ENCODE measurements at places on chromosomes 2 and 18.

- DNase-seq: no peak
These were observed 26.9 kb upstream of the KCNG2 start for GRCh38 chr18:79770826-79771225.

DNA sequence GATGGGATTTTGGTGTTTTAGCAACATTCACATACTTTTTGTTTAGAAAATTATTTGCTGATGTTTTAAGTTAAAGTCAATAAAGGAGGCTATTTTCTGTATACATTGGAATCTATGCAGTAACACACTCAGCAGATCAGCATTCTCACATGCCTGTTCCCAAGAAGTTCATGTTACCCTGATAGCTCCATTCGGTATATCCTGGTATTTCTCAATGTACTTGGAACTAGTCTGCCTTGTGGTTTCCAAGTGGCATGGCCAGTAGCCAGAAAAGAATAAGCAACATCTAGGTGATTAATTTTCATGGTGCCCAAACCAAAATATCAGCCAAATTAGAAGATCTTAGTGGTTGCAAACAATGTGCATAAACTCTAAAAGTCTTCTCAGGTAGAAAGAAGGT, 5.2 kb upstream of the NCAPH start:
- no peak for DNase-seq

DNA sequence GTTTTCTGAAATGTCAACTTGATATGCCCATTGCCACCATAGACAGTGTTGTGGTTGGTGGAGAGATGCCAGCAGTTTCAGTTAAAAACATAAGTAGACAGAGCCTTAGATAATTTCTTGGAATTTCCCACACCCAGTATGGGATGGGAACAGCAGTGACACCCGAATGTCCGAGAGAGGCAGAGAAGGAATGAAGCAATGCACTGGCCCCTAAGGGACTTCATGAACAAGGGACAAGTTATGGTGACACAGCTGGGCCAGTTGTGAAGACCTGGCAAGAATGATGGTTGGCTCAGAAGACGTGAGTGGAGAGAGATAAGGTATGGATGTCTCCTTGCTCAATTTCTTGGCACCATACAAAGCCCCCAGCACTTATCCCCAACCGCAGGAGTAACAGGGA, 165.2 kb upstream of the APCDD1 start:
- DNase-seq: no peak

DNA sequence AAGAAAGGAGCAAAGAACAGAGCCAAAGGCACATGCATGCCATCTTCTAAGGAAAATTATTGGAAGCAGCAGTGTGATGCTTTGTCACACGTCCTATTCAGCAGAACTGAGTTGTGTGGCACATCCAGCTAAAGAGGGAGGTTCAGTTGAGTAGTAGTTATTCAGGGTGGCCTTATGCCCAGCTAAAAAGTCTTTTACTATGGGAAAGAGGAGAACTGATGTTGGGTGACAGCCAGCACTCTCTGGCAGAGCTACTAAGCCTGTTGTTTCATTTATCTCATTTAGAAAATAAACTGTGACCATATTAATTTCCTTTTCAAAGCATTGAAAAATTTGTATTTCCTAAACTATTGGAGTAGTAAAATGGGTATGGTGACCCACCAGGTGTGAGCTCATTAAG, 18.5 kb downstream of the ITGA6 start:
- no peak for DNase-seq

DNA sequence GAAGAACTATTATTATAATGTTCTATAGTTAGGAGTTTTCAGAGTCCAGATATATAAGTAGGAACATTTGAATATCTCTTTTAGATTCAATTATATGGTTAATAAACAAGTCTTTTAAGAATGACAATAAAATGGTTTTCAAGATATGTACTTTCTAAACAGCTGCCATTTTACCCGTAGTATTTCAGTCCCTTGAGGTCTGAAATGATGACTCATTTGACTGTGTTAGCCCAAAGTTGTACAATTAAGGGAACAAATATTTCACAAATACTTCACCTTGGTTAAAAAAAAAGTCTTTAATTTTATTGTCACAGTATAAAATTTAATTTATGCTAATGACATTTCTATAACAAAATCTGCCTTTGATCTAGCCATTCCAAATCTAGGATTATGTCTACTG, 91.6 kb upstream of the TANK start:
- DNase-seq: no peak

DNA sequence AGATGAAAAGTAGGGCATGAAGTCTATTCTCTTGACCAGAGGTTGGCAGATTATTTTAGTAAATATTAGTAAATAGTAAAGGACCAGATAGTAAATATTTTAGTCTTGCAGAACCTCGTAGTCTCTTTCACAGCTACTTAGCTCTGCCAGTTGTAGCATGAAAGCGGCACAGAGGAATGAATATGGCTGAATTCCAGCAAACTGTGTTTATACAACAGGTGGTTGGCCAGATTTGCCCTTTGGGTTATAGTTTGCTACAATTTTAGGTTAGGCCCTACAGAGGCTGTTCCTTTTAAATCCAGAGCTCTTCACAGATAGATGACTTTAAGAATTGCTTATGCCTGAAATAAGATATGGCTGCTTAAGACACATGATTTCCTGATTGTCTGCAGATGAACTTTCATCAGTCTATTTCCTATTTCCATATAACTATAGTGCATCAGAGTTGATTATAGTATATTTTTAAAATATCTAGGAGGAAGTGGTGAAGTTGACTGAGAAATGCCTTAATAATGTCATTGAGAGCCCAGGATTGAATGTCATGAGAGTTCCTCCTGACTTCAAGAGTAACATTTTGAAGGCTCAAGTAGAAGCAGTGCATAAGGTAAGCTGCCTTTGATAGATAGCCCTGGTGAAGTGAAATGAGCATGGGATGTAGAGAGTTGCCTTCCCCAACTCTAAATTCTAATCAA, 80.5 kb downstream of the TMEM185B start:
- DNase-seq: no peak

- DNase-seq: no peak
These were observed 4.3 kb downstream of the LMAN1 start for GRCh38 chr18:59354731-59355130.

GRCh38 chr2:219962801-219963200, 335.4 kb downstream of the SLC4A3 start:
- no peak for DNase-seq

DNA sequence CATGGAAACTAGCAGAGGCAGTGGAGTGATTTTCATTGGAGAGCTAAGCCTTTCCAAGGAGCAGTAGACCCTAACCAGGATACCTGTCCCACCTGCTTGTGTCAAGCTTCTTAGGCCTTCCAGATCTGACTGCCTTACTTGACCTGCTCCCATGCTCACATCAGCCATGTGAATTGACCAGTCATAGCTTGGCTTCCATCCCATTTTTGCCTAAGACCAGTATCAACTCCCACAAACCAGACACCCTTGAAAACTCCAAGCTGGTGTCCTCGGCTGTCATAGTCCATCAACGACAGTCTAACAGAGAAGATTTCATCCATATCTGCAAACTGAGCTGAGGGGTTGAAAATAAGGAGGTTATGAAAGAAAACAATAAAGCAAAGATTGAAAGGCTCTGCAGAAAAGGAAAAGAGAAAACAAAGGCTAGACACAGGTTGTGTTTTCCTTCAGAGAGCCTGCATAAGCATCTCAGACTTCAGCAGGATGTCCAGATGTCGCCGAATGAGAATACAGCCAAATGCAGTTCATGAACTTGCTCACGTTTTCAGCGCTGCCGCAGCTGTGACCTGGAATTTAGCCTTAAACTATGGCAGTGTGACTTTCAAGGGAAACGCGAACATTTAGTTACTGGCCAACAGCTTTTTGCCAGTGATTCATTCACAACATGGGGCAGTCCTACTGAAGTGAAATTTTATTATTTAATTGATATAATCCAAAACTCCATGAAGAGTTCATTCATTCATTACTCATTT, 868.1 kb upstream of the ID2 start:
- no peak for DNase-seq

DNA sequence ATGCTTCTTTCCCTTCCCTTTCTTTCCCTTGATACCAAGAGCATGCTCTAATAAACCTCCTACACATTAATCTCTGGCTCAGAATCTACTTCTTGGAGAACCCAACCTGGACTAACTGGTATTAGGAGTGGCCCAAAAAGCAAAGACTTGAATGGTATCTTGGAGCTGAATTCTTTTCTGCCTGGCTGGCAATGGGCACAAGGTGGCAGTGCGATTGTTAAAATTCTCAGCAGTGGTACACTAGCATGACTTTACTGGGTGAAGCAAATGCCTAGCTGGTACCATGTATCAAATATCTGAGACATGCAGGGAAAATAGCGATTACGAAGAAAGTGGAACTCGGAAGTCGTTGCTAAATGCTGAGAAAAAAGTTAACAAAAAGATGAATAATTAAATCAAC, 376.1 kb downstream of the XIRP2 start:
- DNase-seq: no peak

GRCh38 chr2:134943540-134943939, 24.9 kb downstream of the CCNT2 start:
- no peak for DNase-seq

DNA sequence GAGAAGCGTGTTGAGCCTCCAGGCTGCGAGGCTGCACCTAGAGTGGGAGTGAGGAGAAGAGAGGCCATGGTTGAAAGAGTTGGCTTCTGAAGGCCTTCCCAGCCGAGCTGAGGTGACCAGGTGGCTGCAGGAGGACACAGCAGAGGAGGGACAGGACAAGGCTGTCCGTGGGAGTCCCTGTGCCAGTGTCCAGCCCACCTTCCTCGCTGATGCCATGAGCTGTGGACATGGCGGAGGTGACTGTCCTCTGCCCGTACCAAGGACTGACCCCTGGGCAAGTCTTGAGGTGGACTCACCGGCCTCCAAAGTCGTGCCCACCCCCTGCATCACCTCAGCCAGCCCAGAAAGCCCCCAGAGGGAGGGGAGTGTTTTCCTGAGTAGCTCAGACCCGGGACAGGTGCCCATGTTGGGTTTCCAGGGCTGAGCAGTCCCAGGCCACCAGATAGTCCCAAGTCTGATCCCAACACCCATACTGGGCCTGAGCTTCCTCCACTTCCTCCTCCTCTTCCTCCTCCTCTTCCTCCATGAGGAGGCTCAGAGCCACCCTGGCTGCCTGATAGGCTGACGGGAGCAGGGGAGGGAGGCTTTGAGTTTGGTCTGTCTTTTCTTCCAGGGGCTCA, 43.0 kb upstream of the FOSL2 start:
- no peak for DNase-seq

GRCh38 chr2:24676493-24676892, 116.7 kb downstream of the PTRHD1 start:
- DNase-seq: no peak

DNA sequence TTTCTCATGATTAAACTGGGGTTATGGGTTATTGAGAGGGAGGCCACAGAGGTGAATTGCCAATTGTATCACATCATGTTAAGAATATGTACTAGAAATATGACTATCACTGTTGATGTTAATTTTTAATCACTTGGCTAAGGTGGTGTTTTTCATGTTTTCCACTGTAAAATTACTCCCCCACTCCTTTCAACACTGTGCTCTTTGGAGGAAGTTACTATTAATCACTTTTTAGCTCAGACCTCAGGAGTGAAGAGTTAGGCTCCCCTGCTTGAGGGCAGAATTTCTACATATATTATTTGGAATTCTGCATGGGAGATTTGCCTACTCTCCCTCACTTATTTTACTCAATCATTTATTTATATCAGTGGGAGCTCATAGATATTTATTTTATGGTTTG, 76.0 kb upstream of the OSR1 start:
- no peak for DNase-seq

DNA sequence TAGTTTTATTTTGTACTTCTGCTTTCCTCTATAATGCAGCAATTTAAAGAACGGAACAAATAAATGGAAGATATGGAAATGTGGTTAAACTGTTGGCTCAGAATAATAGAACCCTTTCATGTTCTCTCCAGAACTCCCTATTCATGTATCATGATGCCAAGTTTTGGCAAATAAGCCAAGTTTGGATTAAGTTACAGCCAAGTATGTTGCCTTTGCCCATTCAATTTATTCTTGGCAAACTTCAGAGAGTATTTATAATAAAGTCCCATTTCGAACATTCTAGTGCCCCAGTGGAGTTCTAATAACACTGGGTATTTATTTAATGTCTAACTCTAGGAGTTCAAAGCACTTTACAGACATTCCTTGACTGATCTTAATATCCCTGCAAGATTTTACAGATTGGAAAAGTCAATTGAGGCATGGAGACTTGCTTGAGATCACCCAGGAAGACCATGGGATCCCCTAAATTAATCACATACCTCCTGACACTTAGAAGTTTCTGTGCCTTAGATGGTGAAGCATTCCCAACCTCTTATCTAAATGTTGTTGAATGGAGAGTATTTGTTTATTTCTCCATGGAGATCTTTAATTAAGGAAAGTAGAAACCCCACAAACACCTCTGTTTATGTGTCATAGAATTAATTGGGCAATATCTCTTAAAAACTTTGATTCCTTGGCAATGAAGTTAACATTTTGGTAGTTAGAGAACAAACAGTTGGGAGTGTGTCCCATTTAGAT, 106.7 kb downstream of the ACKR3 start:
- DNase-seq: no peak

GRCh38 chr2:3535794-3536681, 16.7 kb upstream of the ADI1 start:
- no peak for DNase-seq

GRCh38 chr2:101993772-101994171, 2.0 kb downstream of the IL1R2 start:
- no peak for DNase-seq

- DNase-seq: no peak
These were observed 16.4 kb downstream of the RSAD2 start for GRCh38 chr2:6893876-6894482.

- DNase-seq: no peak
These were observed 59.4 kb downstream of the ADAM23 start for GRCh38 chr2:206502729-206503128.

DNA sequence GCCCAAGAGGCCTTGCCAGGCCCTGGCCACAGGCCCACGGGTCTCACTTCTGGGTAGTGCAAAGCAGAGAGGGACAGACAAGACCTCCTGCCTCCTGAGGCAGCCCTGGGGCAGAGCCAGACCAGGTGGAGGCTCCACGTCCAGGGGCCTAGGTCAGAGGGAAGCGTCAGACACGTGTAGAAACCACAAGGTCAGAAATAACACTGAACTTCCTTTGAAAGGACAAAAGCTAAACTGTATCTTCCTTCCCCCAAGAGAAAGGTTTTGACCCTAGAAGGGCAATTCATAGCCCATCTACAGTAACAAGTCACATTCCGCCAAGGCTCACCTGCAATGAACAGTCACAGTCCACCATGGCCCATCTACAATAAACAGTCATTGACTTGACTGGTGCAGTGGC, 17.9 kb downstream of the SDC1 start:
- DNase-seq: no peak

GRCh38 chr2:192940767-192941166, 746.0 kb upstream of the TMEFF2 start:
- DNase-seq: no peak

GRCh38 chr2:146826388-146826787, 1018.4 kb upstream of the ACVR2A start:
- no peak for DNase-seq
